SIG-M5 (cell line): ENCODE measurements at places on chromosomes 1 and 21.

- DNase-seq, result no peak
Measured at GRCh38 chr1:230176326-230176725, 109.3 kb downstream of the GALNT2 start.

DNA sequence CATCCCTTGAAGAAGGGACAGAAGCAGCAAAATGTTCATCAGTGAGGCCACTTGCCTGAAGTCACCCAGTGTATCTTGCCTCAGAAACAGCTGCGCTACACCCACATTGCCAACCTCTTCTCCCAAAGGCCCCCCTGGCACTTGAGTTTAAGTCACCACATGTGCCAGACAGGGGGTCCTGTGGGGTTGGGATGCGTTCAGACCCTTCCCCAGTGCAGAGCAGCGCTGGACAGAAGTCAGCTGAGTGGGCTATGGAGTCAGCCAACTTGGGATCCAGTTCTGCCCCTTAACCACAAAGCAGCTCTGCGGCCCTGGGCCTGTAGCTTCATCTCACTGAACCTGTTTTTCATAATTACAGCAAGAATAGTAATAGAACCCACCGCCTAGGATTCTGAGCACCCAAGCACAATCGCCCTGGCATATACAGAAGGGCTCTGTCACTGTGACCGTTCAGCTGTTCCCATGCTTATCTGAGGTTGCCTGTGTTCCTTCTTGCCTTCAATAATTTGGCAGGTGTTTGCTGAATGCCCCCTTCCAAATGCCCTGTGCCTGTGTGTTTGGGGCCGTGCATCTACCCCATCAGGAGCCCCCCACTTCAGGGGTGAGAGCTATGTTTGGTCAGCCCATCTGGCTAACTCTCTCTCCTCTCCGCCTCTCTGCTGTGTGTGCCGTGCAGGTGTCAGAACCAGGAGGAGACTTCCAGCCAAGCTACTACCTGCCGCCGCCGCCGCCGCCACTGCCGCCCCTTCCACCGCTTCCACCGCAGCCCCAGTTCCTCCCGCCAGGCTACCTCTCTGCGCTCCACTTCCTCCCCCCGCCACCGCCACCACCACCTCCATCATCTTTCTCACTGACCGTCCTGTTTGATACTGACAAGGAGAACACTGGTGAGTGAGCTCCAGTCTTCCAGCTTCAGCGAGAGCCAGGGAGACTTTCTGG is 5.0 kb downstream of the DMRTB1 start:
- no peak for DNase-seq

- no peak for DNase-seq
Measured at GRCh38 chr1:228394571-228395394, 11.9 kb downstream of the TRIM11 start.

- no peak for DNase-seq
Measured at GRCh38 chr1:77541162-77541545, 141.3 kb downstream of the ZZZ3 start.

GRCh38 chr1:154626456-154627256 is 18.7 kb upstream of the ADAR start:
- no peak for DNase-seq

DNA sequence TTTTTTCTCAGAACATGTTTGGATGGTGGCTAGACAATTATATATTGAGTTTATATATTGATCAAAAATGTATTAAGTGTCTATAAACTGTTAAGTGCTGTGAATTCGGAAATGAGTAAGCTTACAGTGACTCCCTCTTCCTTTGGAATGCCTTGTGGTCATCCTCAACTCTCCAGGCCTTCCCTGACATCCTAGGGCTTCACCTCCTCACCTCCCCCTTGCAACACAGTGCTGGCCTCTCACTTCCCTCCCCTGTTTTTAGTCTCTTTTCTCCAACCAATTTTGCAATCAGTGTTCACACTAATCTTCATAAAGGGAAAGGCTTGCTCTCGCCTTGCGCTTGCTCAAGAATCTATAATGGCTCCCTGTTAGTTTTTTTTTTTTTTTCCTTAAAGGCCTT is 95.1 kb upstream of the C1orf21 start:
- DNase-seq, result no peak

- DNase-seq, result no peak
Measured at GRCh38 chr1:7783178-7783711, 846 bp upstream of the PER3 start.

GRCh38 chr21:16186742-16187141 is 457.0 kb downstream of the USP25 start:
- DNase-seq, result no peak

- DNase-seq, result no peak
Measured at GRCh38 chr1:16717336-16718098, 22.8 kb upstream of the RNU1-4 start.

GRCh38 chr1:186175588-186175987 is 199.5 kb downstream of the TPR start:
- no peak for DNase-seq

DNA sequence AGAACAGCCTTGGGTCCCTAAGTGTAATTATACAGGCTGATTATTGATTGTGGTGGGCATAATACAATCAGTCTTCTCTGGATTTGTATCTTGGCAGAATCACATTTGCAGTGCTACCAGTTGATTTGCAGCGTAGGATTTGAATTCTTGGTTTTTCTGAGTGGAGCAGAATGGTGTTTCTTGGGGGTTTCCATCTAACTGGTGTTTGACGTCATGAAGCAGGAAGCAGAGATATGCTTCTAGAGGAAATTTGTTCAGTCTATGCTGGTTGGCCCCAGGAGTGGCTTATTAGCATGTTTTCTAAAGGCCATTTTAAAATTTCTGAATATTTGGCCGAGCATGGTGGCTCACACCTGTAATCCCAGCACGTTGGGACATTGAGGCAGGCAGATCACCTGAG is 3.4 kb downstream of the CTTNBP2NL start:
- no peak for DNase-seq

GRCh38 chr1:223345720-223346119 is 18.3 kb downstream of the SUSD4 start:
- no peak for DNase-seq

DNA sequence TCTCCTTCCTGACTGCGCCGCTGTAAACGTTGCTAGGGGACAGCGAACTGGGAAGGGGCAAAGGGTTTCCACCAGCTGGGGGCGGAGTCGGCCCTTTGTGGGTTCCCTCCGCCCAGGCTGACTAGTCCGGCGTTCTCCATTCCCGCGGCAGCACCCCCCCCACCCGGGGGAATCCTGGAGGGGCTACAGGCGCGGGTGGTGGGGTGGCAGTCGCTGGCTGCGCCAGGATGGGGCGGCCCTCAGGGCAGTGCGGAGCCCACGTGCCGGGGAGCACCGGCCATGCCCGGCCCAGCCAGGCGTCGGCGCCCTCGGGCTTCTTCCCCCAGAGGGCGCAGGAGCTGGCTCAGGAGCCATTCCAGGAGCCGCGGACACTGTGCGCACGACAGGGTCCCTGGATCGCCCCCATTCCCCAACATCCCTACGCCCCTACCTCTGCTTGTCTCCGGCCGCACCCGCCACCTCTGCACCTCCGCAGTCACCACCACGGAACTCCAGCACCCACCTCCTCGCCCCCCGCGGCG is 476 bp downstream of the BATF3 start:
- DNase-seq, result no peak

- DNase-seq, result no peak
Measured at GRCh38 chr1:68696221-68696620, 199.3 kb upstream of the DEPDC1 start.

DNA sequence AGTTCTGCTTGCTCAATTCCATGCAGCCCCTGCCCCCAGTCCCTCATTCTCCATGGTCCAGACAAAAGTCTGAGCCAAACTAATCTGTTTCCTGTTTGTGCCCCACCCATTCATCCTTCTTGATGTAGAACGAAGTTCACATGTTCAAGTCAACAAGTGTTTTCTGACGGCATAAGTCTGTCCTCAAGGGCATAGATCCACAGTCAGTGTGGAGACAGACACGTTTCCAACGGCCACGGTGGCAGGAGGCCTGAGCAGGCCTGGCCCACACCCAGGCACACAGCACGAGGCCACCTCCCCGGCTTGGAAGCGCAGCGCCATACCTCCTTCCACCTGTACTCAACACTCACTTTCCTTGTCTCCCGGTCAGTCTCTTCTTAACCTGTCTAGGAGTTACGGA is 16.1 kb downstream of the ADORA1 start:
- no peak for DNase-seq

DNA sequence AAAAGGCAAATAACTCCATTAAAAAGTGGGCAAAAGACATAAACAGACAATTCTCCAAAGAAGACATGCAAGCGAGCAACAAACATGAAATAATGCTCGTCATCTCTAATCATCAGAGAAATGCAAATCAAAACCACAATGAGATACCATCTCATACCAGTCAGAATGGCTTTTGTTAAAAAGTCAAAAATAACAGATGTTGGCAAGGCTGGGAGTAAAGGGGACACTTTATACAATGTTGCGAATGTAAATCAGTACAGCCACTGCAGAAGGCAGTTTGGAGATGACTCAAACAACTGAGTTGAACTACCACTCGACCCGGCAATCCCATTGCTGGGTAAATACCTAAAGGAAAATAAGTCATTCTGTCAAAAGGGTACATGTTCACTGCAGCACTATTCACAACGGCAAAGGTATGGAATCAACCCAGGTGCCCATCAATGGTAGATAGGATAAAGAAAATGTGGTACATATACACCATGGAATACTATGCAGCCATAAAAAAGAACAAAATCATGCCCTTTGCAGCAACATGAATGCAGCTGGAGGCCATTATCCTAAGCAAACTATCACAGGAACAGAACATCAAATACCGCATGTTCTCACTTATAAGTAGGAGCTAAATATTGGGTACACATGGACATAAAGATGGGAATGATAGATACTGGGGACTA is 25.9 kb downstream of the TSPAN2 start:
- no peak for DNase-seq

- no peak for DNase-seq
Measured at GRCh38 chr1:169885207-169885606, 8.5 kb downstream of the SCYL3 start.

- DNase-seq, result no peak
Measured at GRCh38 chr1:109438798-109439297, 12.6 kb upstream of the PSMA5 start.

GRCh38 chr1:171081314-171081753 is 9.4 kb upstream of the FMO3 start:
- no peak for DNase-seq

DNA sequence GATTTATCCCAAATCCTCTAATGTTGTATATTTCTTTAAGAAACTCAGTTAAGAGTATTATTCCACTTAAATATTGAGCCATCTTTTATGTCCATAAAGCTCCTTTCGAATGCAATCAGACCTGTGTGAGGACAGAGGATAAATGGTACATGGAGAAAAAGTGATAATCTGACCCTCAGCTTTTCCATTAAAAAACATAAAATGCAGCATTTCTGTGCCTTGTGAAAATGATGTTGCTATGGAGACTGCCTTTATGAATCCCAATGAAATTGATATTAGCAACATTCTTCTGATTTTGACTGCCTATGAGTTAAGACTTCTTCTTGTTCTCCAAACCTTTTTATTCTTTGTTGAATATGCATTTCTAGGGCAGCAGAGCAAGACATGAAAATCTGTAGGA is 44.1 kb upstream of the CYYR1 start:
- DNase-seq, result no peak

DNA sequence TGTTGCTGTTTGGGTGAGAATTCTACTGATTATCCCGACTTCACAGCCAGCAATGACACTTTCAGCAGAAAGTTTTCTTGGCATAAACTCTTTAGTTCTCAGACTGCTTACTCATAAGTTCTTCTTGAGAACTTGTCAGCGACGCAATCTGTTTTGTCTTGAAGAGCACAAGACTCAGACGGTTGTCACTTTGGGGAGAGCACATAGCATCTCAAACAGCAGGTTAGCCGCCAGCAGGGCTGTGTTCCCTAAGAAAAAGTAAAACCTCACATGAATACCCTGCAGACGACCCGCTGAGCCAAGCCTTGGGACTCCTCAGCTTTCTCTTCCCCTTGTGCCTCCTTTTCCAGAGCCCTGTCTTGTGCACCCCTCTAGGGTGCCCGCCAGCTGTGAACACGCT is 11.4 kb downstream of the AGMAT start:
- DNase-seq, result no peak

- DNase-seq, result no peak
Measured at GRCh38 chr1:202184750-202185460, 8.7 kb upstream of the LGR6 start.

DNA sequence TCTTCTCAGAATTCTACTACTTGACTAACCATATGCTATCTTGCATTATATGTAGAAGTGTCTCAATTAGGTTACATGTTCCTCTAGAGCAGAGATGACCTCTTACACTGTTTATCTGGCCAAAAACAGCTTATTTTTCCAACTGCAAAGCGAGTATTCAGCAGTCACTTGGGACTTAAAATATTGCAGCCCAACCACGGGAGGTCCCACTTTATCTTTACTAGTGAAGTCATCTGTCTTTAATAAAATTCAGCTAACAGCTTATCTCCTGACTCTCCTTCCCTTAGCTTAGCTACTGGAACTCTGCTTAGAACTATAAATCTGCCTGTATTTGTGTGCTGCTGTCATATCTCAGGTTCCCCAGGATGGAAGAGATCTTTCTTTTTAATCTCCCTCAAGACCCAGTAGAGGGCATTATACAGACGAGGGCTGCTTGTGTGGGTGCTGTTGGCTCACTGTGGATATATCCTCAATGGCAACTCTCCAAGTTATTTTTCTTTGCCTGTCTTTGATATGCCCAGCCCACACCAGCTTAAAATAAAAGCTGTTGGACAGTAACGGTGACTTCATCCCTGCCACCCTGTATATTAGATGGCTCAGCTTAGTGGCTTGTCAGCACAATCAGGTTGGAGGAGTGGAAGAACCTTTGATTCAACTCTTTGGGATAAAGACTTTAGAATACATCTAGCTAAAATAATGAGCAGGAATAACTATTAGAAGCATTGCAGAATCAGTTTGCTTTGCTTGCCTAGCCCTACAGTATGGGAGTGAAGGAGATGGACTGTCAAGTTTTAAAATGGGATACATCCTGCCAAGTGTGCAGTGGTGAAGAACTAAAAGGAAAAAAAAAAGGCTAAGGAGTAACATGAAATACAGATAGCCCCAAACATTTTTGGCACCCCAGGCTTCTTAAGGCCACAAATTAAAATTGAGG is 9.6 kb downstream of the ENSA start:
- no peak for DNase-seq

GRCh38 chr1:116766616-116767469 is 12.6 kb downstream of the CD2 start:
- DNase-seq, result no peak

DNA sequence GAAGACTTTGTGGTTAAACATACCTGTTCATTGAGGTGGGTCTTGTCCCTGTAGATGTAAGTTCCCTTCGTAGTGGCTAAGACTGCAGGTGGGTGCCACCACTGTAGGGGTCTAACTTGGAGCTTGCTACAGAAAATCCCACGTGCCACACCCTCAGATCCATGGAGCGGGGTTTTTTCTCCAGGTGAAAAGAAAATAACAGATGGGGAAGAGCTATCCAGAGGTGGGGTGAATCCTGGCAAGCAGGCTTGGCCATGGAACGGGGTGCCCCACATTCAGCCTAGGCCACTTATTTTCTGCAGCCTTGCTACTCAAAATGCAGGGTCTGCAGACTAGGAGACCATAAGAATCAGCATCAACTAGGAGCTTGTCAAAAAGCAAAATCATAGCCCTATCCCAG is 24.0 kb downstream of the EXOC8 start:
- DNase-seq, result no peak
